ENCODE measurements at places on chromosomes 12 and 14. TPM values are rescaled to one million over a fixed set of nuclear protein-coding genes. Genes with fewer than 3 reads are reported as not detected.

GRCh38 chr12:8849876-8850275 lies 27.5 kb downstream of the A2ML1 start:
- DNase-seq: no peak

DNA sequence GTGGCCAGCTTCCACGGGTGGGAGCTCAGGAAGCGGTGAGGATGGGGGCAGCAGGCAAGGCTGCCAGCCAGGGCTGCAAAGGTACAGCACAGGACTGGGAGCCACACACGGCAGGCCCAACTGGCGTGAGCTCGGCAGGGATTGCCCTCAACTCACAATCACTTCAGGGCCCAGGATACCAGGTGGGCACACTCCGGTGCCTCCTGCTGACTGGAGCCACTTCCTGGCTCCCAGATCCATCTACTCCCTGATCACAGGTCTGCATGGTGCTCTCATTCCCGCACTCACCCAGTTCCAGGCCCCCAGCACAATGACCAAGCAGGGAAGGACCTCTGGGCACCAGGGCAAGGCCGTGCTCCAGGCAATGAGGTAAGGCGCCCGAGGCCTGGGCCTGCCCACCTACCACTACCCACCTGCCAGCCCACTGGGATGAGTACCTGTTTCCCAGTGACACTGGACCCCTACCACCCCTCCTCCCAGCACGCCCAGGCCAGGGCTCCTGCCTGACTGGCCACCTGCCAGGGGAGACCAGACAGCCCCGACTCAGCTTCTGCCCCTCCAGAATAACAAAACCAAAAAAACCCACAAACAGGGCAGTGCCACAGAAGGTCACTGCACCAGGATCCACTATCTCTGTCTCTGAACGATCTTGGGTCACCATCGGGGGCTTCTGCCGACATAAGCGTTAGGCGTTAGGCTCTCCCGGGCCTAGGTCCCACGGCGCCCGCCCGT lies 1.8 kb downstream of the JAG2 start:
- peak; percentile 7 for DNase-seq

- peak; percentile 70 for DNase-seq
Measured at GRCh38 chr12:51970904-51971646, 19.6 kb downstream of the ACVR1B start.

GRCh38 chr14:96247031-96247430 lies 9.0 kb upstream of the BDKRB1 start:
- no peak for DNase-seq

DNA sequence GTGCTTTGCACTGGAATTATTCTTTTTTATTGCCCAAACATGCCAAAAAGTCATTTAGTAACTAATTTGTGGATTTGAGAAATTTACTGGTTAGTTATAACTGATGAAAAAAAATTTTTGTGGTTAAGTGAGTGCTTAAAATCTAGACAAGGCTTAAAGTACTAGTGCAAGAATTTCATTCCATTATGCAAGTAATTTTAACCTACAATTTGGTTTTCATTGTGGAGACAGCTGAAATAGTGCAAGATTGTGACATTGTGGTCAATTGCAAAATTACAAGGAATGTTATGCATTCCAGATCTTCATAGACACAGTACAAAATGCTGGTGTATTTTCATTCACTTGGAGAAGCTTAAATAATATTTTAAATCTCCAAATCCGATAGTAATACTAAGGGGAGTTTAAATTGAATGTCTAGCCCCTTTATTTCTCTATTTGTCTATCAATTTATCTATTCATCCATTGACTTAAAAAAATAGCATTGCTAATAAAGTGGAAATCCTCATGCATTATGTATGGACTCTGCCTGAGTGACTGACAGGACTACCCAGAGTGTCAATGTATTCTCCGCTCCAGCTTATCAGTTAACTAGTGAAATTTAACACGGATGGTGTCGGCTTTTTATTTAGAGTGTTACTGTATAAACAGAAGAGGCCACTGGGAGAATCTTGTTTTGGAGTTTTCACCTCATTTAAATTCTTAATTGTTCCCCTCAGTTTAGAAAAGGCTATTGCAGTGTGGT lies 125.9 kb downstream of the ALX1 start:
- DNase-seq: no peak

DNA sequence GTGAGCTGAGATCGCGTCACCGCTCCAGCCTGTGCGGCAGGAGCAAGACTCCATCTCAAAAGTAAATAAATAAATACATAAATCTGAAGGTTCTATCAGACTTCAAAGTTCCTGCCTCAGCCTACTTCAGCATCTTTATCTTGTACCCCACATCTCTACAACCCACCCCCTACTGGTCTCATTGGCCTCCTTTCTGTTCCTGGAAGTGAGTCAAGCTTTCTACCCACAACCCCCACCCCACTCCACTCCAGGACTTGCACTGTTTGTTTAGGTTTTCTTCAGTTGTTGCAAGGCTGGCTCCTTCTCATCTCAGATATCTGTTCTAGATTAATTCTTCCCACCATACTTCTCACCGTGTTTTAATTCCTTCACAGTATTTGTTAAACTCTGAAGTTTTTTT lies 714 bp upstream of the PSMC6 start:
- peak; percentile 66 for DNase-seq

GRCh38 chr12:7178481-7178880 lies 11.0 kb upstream of the PEX5 start:
- DNase-seq: no peak

IL26 gene
- 0.56 TPM for total RNA-seq

FBXO33 gene
- total RNA-seq: 12.5 TPM

DNA sequence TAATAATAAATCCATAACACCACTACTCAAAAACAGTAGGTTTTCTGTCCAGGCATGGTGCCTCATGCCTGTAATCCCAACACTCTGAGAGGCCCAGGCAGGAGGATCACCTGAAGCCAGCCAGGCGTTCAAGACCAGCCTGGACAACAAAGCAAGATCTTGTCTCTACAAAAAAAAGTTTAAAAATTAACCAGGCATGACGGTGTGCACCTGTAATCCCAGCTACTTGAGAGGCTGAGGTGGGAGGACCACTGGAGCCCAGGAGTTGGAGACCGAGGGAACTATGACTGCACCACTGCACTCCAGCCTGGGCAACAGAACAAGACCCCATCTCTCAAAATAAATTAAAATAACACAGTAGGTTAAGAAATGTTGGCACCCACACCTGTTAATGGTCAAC lies 44.5 kb upstream of the AP4S1 start:
- DNase-seq: no peak

- DNase-seq: no peak
Measured at GRCh38 chr12:59678759-59679411, 83.1 kb downstream of the SLC16A7 start.

GRCh38 chr14:38012056-38012455 lies 195.6 kb upstream of the SSTR1 start:
- no peak for DNase-seq

DNA sequence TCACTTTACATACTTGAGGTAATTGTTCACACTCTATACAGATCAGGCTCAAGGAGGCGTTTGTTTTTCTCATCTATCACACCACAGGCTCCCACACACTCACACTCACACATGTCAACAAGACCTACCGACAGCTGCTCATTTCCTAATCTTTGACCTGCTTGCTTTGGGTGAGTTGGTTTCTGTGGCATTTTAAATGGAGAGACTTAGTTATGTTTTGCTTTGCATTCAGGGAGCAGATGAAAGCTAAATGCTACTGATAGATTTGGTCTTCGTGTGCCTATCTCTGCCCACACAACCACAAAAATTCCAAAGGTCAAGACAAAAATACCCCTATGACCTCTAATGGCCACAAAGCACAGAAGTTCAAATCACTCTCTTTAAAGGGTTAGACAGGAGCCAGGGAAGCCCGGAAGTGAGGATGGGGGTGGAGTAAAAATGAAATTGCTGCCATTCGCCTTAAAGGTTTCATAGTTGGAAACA lies 203.5 kb upstream of the G2E3 start:
- peak; percentile 55 for DNase-seq

GRCh38 chr12:105445649-105446048 lies 115.2 kb downstream of the C12orf75 start:
- no peak for DNase-seq

- peak; percentile 72 for DNase-seq
Measured at GRCh38 chr12:127125607-127126259, 1141.2 kb upstream of the TMEM132C start.

HHIPL1 gene
- 0.07 TPM for total RNA-seq

ADAM20 gene
- total RNA-seq: 0.14 TPM

C1QL4 gene
- not detected for total RNA-seq

AICDA gene
- total RNA-seq: not detected

DNA sequence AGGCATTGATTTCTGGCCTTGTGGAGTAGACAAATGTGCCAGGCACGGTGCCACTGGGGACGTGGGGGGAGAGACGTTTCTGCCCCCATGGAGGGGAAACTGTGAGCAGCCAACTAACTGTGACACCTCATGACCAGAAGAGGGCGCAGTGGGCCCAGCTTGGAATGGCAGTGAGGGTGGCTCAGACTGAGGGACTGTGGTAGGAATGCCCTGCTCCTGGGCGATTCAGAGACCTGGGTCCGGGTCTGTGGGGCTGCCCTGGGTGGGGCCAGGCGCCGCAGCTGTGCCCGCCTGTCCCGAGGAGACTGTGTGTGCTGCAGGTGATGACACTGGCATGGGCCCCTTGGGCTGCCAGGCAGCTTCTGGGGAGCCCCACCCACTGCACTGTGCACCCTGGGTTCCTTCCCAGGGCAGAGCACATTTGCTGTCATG lies 60.6 kb downstream of the SLC25A47 start:
- peak; percentile 82 for DNase-seq

FAIM2 gene
- 0.91 TPM for total RNA-seq

DNA sequence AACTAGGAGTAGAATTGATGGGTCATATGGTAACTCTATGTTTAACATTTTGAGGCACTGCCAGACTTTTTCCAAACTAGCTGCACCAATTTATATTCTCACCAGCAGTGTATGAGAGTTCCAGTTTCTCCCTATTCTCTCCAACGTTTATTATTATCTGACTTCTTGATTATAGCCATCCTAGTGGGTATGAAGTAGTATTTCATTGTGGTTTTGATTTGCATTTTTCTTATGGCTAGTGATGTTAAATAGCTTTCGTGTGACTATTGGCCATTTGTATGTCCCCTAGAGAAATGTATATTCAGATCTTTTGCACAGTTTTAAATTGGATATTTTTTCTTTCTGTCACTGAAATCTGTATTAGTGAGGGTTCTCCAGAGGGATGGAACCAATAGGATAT lies 37.8 kb downstream of the HELB start:
- DNase-seq: no peak

CTDSP2 gene
- 80.9 TPM for total RNA-seq

DNA sequence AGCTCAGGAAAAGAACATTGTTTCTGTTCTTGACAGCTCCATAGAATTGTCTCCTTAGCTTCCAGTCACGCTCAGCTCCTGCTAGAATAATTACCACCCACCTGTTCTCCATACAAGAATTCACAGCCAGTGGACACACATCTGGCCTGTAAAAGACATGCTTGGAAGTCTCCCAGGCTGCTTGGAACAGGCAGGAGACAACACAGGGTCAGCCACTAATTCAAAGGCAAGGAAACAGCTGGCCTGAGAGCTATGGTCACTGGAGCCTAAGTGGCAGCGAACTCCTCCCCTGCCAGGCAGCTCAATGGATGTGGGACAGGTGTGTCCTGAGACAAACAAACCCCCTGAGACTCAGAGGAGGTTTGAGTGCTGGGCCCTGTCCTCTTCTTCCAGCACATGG lies 22.9 kb upstream of the LTBP2 start:
- DNase-seq: no peak

PDE3A gene
- total RNA-seq: not detected

PRH2 gene
- not detected for total RNA-seq

GYS2 gene
- not detected for total RNA-seq

GPR132 gene
- 35.4 TPM for total RNA-seq

GRCh38 chr14:105479431-105480158 lies 5.0 kb downstream of the CRIP2 start:
- DNase-seq: peak; percentile 23

P3H3 gene
- total RNA-seq: 1.3 TPM

DNA sequence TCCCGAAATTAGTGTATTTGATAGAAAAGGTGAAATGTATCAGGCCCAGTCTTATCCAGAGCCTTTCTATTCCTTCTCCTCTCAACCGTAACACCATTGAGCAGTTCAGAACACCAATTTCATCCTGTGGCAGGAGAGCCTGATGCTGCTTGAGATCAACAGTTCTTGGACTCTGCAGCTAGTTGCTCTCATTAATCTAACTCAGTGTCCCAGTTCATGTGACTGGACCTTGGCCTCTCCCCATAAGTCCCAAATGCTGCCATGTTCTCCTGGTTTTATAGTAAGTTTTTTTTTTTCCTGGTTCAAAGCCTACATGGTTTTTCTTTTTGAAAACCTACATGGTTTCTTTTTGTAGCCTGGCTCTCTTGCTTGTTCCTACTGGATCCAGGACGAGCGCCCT lies 293.9 kb downstream of the ITPR2 start:
- DNase-seq: no peak

- DNase-seq: no peak
Measured at GRCh38 chr12:112018571-112019237, 5.5 kb downstream of the ERP29 start.

GALNT6 gene
- 11.7 TPM for total RNA-seq

DNA sequence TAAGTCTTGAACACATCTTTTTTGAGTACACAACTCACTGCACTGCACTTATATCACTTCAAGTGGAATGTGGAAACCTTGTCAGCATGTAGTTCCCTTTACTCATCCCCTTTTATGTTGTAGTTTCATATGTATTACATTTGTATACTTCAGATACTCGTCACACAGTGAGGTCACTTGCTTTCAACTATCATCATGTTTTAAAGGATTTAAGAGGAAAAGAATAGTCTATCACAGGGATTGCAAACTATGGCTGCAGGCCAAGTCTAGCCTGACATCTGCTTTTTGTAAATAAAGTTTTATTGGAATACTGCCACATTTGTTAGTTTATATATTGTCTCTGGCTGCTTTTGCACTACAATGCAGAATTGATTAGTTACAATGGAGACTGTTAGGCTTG lies 24.3 kb downstream of the CNOT2 start:
- DNase-seq: no peak

RNFT2 gene
- total RNA-seq: 14.7 TPM

GRCh38 chr12:67394550-67394949 lies 125.4 kb downstream of the CAND1 start:
- DNase-seq: no peak

NFYB gene
- total RNA-seq: 18.8 TPM

GRCh38 chr12:103956509-103957027 lies 9.1 kb upstream of the TDG start:
- DNase-seq: no peak

- peak; percentile 49 for DNase-seq
Measured at GRCh38 chr12:1630133-1630826, 1.2 kb downstream of the WNT5B start.

- no peak for DNase-seq
Measured at GRCh38 chr12:62714181-62714773, 220.7 kb downstream of the PPM1H start.

DNA sequence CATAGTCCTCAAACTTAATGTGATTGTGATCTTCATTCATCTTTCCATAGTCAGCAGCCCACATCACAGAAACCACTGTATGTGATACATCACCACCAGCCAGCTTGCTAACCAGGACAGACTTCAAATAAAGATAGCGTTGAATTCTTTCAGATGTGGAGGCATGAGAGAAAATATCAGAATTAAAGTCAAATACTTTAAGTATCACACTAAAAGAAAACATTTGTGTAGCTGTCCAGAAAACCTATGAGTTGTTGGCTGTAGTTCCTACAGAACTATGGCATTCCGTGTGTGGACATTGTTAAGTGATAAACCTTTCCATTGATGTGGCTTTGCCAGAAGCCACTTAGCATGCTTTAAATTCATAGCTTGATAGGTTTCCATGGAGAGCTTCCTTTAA lies 105.1 kb downstream of the LLPH start:
- DNase-seq: no peak

TOMM20L gene
- total RNA-seq: not detected

GRCh38 chr12:117968826-117969659 lies at the start of gene KSR2:
TSS of gene KSR2 (minus strand) at chr12:117968990. CDS start at chr12:117968255, 735 bp downstream.
- peak; percentile 81 for DNase-seq

ST8SIA1 gene
- 1.6 TPM for total RNA-seq
